ENCODE measurements at places on chromosomes 1 and 21.

- no peak for DNase-seq
These were observed 15.5 kb upstream of the PABPC4 start for GRCh38 chr1:39592069-39592468.

DNA sequence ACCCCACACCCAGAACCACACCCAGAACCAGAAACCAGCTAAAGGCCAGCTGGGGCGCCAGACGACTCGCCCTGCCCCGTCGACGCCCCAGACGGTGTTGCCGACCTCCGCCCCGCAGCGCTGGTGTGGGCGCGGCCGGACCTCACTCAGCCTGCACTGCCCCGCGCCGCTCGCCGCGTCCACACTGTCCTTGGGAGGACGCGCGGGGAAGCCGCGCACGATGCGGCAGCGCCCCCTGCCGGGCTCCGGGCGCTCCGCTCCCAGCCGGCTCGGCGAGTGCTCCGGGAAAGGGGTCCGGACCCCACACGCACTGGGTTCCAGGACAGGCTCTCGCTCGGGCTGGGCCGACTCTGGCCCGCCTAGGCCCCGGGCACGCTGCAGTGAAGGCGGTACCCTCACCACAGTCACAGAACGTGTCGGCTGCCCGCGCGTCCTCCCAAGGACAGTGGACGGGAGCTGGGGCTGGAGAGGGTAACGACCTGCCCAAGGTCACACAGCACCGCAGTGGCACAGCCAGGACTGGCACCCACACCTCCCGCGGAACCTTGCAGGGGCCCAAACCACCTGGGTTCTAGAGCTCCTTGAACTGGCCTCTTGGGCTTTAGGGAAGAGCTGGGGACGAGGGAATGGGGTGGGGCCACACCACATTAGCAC, 90.2 kb downstream of the DMRTA2 start:
- DNase-seq, result peak; percentile 6

- DNase-seq, result no peak
These were observed 16.7 kb upstream of the PLEKHA6 start for GRCh38 chr1:204376465-204376864.

DNA sequence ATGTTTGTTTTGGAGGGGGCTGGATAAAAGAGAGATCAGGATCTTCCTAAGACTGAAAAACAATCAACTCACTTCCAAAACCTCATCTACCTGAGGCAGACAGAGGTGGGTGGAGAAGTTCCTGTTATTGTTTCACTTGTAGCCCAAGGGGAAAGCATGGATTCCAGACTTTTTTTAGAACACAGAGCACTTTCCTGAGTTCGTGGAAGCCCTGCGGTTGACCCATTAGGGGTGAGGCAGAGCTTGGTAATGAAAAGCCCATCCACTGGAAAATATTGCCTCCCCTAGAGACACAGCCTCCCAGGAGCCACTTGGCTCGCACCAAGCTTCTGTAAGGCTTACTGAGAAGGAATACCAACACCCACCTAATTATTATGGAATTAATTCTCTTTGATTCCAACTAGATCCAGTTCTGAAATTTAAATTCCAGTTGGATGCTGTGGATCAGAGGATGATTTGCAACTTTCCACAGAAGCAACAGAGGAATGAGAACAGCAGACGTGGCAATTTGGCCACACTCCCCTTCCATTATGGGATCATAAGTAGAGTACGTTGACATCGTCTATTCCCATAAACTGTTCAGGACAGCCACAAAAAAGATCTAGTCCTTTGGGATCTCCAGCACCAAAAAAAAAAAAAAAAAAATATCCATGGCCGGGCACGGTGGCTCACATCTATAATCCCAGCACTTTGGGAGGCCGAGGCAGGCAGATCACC, 4.1 kb upstream of the PEF1 start:
- no peak for DNase-seq

DNA sequence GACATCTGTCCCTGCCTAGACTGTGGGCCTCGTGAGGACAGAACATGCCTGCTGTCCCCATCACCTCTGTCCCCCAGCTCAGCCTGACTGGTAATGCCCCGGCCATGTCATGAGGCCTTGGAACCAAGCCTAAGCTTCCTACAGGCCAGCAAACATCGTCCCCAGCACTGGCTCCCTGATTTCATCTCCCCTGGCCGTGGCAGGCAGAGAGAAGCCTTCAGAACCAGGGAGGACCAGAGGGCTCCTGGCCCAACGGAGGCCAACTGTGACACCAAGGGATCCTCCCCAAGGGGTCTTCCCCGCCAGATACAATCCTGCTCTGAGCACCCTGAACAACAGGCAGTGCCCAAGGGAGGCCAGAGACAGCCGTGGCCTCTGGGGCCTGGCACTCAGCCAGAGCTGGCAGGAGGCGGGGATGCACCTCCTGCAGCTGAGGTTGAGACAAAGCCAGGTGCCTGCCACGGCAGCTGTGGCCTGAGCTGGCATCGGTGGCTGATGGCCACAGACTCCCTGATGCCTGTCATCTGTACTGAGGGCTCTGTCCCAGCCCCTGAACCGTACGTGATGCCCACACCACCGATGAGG, 9.9 kb upstream of the NPHP4 start:
- no peak for DNase-seq

DNA sequence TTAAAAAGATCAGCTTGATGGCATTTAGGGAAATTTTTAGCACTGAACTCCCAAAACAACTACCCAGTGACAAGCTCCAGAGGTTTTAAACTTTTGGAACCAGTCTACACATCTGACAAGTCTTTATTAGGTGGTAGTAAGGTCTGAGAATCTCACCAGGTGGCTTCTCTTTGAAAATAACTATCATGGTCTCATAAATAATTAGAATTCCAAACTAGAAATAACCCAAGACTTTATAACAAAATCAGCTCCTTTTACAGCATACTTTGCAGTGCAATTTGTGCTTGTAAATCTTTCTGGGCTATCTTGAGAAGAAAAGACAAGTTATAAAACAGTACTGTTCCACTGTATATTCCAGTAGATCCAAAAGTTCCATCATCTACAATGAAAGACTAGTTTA, 108.7 kb downstream of the LTN1 start:
- DNase-seq, result no peak

GRCh38 chr1:86714159-86714558, 9.8 kb downstream of the SH3GLB1 start:
- no peak for DNase-seq

- no peak for DNase-seq
These were observed 369.1 kb downstream of the SIPA1L2 start for GRCh38 chr1:232260861-232261260.

GRCh38 chr1:83931658-83932253, 67.2 kb downstream of the TTLL7 start:
- DNase-seq, result peak; percentile 28

DNA sequence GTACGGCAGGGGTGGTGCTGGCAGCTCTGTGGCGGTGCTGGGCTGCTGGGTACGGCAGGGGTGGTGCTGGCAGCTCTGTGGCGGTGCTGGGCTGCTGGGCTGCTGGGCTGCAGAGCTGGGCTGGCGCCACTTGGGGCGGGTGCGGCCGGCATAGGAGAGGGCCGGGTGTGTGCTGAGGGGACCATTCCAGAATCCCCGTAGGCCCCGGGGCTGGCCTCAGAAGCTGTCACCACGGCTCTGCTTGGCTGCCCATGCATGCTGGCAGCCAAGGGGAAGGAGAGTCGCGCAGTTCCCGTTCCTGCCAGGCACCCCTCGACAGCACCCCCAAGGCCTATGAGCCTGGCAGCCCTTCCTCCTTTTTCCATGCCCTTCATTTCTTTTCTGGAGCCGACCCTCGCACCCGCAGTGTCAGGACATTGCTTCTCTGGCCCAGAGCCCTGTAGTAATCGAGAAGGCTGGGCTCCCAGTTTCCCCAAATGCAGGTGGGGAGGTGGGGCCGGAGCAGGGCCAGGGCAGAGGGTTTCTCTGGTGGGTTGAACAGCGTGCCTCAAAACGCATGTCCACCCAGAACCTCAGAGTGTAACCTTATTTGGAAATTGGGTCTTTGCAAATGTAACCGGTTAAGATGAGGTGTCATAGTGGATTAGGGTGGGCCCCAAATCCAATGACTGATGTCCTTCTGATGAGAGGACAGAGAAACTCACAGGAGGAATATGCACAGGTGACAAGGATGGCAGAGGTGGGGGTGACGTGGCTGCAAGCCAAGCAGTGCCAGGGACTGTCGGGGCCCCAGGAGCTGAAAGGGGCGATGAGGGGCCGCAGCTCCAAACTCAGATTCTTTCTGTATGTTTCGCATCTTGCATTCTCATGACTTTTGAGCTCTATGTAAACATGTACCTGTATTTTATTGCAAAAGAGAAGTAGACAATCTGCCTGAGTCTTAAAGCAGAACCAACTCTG, 71.0 kb upstream of the ACTRT2 start:
- DNase-seq, result no peak

DNA sequence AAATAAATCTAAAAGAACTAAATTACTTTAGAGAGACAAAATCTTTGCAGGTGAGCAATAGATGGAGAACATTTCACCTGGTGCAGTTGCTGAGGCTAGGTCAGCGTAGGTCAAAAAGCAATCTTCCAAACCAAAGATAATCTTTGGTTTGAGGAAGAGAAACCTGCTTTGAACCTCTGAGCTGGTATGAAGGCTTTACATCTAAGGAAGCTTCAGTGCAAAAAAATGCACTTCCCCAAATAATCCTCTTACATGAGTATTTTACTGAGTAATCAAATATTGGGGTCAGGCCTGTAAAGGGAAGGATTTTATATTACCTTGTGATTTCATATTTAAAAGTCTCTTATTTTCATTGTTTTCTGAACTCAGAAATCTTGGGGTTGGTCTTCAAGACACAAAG, 223.6 kb downstream of the SRGAP2C start:
- no peak for DNase-seq

GRCh38 chr1:25544819-25545218, 1.4 kb downstream of the LDLRAP1 start:
- DNase-seq, result no peak

DNA sequence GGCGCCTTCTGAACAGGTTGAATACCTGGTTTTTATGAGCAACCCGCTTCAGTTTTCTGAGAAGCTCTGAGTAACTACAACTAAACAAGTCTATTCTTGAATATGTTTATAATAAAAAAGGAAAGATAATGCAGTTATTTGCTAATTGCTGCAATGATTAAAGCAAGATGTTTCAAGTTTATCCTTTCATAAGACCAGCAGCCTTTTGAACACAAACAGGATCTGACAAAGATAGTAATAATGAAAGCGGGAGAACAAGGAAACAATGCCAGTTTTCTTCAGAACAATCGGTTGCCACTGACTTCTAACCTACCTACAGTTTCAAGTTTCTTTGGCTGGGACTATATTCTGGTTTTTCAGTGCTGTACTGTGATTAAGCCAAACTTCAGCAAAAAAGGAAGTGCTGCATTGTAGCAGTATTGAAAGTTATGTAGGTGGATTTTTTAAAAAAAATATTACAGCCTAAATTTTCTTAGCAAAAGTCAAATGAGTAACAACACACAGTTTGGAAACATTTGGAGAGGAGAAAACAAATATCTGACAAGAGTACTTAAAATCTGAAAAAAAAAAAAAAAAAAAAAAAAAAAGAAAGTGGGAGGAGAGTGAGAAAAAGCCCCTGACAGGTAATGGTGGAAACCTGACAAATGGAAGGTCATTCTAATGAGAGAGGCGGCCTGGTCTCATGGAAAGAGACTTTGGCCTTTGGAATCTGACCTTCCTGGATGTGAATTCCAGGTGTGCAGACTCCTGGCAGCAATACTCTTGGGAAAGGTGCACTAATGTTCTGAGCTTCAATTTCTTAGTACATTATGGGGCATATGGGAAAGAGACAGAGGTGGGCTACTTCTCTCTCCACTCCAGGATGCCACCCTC, 11.4 kb downstream of the KCNJ15 start:
- DNase-seq, result no peak

- DNase-seq, result no peak
These were observed 278.3 kb upstream of the NRIP1 start for GRCh38 chr21:15343066-15343465.

DNA sequence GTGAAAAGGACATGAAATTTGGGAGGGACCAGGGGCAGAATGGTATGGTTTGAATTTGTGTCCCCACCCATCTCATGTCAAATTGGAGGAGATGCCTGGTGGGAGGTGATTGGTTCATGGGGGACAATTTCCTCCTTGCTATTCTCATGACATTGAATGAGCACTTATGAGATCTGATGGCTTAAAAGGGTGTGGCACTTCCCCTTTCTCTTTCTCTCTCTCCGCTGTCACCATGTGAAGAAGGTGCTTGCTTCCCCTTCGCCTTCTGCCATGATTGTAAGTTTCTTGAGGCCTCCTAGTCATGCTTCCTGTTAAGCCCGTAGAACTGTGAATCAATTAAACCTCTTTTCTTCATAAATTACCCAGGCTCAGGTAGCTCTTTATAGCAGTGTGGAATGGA, 7.6 kb upstream of the GBP4 start:
- no peak for DNase-seq

DNA sequence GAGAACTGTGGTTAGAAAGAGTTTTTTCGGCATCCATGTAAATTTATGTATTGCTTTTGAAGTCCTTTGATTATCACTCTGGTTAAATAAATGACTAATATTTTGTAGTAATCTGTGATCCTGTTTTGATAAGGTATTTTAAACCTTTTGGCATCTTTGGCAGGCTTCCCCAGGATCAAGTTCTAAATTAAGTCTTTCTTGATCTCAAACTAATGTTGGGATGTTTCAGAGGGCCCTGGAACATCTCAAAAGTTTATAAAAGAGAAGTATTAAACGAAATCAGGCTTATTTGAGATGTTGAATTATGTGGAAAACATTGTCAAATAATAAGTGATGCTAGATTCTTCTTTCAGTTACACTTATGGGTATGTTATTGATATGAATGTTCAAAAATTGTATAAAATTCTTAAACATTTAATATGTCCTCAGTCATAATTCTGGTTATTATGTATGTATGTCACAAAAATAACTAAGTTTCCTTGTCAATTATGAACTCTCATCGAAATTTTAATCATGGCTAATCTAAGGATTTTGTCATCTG, 36.6 kb downstream of the S100A10 start:
- DNase-seq, result no peak

DNA sequence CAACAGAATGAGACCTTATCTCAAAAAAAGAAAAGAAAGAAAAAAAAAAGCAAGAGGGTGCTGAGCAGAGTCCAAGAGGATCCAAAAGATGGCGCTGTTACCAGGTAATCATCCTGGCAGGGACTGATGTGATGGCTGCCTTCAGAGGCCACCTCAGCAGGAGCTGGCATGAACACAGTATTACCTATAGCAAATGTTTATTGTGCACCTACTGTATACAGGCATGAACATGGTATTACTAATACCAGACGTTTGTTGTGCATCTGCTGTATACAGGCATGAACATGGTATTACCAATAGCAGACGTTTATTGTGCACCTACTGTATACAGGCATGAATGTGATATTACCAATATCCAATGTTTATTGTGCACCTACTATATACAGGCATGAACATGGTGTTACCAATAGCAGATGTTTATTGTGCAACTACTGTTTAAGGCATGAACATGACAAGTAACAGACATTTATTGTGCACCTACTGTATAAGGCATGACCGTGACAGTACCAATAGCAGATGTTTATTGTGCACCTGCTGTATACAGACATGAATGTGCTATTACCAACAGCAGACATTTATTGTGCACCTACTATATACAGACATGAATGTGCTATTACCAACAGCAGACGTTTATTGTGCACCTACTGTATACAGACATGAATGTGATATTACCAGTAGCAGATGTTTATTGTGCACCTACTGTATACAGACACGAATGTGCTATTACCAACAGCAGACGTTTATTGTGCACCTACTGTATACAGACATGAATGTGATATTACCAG, 115.1 kb upstream of the TMEM51 start:
- DNase-seq, result no peak

All from GM04504 (cell line).